ENCODE measurements at places on chromosomes 12 and 14.
A peak's percentile ranks its signal among the peaks of the same experiment; 100 is the strongest.

GRCh38 chr12:1083889-1084262 lies 92.9 kb downstream of the ERC1 start:
- peak; percentile 29 for DNase-seq

- DNase-seq, result no peak
These were observed 188.2 kb downstream of the TSPAN9 start for GRCh38 chr12:3265406-3265805.

DNA sequence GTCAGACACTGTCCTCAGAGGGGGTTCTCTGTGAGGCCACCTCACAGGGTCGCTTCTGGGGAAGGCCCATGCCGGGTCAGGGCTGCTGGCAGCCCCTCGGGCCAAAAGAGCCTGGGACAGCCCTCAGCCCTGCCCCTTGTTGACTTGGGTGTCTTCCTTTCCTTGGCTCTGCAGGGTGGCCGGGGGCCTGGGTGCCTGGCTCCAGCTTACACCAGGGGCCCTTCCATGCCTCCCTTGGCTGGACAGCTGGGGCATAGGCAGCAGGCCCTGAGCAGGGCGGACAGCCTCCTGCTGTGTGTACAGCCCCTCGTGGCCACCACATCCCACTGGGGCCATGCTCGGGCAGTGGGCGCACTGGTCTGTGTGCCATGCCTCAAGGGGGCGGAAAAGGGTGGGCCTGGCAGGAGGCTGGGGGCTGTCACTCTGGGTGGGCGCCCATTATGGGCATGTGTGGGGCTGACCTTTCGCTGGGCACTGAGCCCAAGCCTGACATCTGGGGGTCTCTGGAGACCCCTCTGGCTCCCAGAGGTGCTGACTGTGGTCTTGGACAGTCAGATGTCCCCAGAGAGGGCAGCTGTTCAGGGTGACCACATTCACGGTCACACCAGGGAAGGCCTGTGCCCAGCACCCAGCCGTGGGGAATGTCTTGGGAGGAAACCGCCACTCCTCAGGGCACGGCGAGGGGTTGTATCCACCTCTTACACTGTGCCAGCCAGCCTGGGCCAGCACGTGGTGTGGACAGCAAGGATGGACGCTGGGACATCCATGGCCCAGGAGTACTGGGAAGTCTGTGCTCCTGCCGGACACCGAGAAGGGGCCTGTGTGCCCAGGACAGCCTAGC lies 313.3 kb downstream of the TMEM121 start:
- no peak for DNase-seq

GRCh38 chr14:24052656-24053547 lies 1.1 kb downstream of the CARMIL3 start:
- DNase-seq, result no peak

DNA sequence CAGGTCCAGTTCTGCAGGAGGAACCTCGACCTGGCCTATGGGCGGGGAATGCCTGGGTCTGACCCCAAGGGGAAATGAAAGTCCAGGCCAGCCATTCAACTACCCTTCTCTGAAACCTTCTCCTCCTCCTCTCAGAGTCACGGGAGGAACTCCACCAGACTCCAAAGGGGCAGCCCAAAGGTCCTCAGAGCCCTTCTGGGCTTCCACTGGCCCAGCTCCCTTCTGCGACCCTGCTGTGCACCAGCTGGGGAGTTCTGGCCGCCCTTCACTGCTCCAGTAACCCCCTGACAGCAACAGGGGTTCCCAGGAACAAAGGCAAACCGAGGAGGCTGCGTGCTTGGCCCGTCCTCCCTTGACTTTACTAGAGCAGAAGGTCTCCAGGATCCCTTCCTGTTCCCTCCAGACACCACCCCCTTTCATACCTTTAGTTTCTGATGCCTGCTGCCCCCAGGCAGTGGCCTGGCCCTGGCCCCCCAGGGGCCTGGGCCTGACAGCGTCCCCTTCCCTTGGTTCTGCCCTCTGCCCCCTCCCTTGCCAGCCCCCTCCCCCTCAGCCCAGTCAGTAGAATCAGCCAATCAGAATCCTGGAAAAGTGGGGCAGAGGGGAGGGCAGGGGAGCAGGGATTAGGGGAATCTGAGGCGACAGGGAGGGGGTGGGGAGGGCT lies 850 bp upstream of the ZNF385A start:
- DNase-seq, result no peak

- DNase-seq, result no peak
These were observed 28.2 kb downstream of the CDK17 start for GRCh38 chr12:96371790-96372699.

DNA sequence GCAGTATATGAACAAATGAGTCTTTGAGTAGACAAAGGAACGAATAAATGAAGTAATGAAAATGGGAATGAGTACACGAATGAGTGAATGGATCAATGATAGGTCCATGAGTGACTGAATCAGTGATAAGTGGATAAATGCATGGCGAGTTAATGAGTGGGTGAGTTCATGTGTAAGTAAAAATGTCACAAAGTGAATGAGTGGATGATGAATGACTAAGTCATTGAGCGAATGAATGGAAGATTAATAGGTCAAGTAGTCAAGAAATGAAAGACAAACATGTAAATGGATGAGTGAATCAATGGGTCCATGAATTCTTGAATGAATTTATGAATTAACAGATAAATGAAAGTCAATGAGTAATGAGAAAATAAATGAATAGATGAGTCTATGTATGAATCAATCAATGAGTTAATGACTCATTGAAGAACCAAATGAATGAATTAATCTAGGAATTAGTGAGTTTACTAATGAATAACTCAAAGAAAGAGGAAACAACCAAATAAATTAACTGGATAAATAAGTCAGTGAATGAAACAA lies 97.3 kb upstream of the RTL1 start:
- DNase-seq, result no peak

- DNase-seq, result no peak
These were observed 49.2 kb upstream of the CHPT1 start for GRCh38 chr12:101648195-101648594.

GRCh38 chr14:53180272-53181221 lies 27.4 kb upstream of the DDHD1 start:
- DNase-seq, result no peak

DNA sequence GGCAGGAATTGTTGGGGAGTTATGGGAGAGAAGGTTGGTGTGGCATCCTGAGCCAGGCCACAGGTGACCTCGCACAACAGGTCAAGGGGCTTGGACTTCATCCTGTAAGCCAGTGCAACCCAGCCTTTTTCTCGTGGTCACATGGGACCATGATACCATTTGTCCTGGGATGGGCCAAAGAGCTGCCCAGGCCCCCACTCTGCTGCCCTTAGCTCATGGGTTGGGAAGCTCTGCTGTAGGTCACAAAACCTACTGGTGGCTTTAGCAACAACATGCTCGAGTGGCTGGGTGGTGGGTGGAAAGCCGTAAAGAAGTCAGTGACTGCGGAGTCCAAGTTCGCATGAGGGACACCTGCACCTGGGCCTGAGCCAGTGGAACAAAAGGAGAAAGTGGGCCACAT lies 4.6 kb downstream of the CLMN start:
- DNase-seq, result no peak

GRCh38 chr12:124554429-124555029 lies 12.9 kb downstream of the NCOR2 start:
- DNase-seq, result no peak

DNA sequence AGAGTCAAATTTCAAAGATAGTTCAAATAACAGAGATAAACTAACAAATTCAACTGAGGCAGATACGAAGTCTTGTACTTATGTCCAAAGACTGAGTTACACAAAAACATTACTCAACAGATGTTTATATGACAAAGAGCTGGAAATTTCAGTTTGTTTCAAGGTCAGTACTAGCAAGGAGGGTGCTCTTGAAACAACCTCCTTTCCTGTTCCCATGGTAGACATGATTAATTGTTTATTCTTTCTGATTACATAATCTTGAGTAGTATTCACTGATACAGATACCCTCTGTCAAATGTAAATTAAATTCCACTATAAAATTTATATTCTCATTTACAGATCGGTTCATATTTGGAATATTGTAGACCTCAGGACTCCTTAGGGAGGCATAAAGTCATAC lies 23.4 kb downstream of the TSPAN8 start:
- no peak for DNase-seq

- peak; percentile 66 for DNase-seq
These were observed 16.8 kb upstream of the ITPK1 start for GRCh38 chr14:93132472-93133065.

- DNase-seq, result no peak
These were observed 78.0 kb upstream of the MDM1 start for GRCh38 chr12:68410018-68410660.

- DNase-seq, result no peak
These were observed 32.1 kb upstream of the HECTD1 start for GRCh38 chr14:31239741-31240140.

DNA sequence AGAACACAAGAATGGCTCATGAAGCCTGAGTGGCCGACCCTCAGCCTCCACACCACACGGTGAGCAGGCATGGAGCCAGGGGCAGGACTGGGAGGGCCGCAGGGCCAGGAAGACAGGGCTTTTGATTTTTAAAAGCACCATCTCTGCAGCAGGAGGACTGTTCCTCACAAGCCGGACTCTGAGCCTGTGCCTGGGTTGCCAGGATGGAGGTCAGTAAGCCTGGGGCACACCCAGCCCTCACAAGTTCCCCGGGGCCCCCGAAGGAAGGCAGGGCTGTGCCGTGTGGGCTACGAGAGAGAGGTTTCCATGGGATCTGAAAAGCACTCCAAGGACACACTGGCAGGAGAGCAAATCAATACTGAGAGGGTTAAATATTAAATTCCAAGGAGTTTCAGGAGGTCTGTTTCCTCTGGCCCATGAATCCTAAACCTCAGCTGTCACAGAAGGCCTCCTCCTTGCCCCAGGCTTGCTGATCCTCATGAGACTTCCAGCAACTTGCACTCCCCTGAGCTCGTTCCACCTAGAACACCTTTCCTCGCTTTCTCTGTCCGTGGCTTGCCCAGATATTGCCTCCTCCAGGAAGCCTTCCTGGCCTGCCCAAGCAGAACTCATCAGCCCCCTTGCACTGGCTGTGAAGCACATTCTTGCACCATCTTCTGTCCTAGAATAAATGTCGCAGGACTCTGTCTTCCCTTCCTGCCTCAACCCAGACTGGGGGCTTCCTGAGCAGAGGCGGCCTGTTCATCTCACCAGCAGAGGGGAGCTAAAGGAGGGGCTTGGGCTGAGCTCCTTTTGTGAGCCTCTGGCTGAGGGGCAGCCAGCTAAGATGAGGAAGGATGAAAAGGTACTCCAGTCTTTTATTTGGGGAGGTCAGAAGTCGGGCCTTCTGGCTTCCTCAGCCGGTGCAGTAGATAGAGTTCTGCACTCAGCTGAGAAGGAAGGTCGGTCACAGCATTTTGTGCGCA lies 64.6 kb downstream of the CCDC88C start:
- no peak for DNase-seq

DNA sequence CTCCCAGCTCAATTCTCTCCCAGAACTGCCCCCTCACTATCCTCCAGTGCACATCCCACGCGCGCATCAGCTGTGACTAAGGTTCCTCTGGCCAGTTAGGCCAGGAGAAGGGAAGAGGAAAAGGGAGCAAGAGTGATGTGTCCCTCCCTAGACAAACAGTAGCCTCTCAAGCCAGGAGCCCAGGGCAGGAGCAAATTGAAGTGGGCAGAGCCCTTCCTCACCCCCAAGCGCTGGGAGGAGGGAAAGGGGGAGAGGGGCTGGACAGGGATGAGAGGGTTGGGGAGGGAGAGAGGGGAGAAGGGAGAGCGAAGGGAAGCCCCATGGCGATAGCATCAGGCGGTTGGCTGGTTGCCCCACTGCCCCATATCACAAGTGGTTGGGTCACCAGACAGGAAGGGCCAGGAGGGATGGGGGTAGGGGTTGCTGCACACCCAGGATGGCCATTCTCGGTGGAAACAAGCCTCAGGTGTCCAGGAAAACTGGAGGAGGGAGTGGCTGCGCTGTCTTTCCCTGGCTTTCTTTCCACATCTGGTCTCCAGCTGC lies 1.1 kb downstream of the CD63 start:
- no peak for DNase-seq

GRCh38 chr14:89708982-89709625 lies 245.4 kb downstream of the EFCAB11 start:
- DNase-seq, result no peak

GRCh38 chr12:113601656-113602263 lies 130.1 kb upstream of the LHX5 start:
- no peak for DNase-seq

DNA sequence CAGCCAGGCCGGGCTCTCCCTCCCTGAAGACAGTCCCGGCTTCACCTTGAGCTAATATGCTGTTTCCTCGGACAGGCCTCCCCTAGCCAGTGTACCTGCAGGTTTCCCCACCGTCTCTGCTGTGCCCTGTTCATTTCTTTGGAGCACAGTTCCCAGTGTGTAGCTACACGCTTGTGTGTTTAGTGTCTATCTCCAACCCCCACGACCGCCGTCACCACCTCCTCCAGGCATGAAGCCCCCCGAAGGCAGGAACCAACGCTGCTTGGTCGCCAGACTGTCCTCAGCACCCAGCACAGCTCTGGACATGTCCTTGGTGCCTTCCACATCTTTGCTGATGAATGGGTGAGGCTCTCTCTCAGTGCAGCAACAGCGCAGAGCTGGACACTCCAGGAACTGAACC lies 26.2 kb upstream of the PLEKHG6 start:
- DNase-seq, result no peak

DNA sequence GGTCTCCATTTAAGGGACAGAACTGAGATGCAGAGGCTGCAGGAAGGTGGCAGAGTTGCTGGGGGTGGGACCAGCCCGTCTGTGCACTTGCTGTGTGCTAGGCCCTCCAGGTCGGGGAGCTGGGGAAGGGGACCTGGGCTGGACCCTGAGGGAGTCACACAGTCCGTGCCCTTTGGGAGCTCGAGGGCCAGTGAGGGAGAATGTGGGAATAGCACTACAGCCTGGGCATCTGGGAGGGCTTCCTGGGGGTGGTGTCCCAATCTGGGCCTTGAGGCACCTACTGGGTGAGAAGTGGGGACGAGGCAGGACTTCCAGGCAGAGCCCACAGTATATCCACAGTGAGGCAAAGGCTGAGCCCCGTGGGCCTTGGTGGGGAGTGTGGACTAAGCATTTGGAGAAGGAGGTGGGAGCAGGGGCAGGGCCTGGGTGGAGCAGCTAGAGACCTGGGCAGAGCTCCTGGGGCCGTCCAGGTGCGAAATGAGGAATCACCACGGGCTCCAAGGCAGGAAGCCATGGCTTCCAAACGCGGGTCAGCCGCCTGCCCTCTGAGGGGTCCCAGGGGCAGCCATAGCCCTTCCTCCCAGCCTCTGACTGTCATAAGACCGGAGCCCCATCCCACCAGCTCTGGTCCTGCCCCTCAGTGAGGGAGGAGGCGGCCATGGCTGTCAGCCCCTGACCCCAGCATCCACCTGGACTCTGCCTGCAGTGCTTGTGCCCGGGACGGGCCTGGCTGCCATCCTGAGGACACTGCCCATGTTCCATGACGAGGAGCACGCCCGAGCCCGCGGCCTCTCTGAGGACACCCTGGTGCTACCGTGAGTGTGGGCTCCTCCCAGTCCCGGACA lies 6.6 kb downstream of the ASPG start:
- no peak for DNase-seq

GRCh38 chr12:42923583-42923982 lies 334.0 kb upstream of the PRICKLE1 start:
- no peak for DNase-seq

All from globus pallidus (tissue), 1 donor.